Activated naive CD4-positive, alpha-beta T cell treated with anti-CD3 and anti-CD28 coated beads for 36 hours (primary cell): ENCODE measurements at places on chromosomes 7 and 10. TPM values are rescaled to one million over a fixed set of nuclear protein-coding genes. Genes with fewer than 3 reads are reported as not detected.

- DNase-seq, result no peak
Observed at GRCh38 chr7:151566897-151567320, 47.2 kb upstream of the RHEB start.

GRCh38 chr10:121405549-121405948, 192.7 kb downstream of the FGFR2 start:
- DNase-seq, result no peak

DNA sequence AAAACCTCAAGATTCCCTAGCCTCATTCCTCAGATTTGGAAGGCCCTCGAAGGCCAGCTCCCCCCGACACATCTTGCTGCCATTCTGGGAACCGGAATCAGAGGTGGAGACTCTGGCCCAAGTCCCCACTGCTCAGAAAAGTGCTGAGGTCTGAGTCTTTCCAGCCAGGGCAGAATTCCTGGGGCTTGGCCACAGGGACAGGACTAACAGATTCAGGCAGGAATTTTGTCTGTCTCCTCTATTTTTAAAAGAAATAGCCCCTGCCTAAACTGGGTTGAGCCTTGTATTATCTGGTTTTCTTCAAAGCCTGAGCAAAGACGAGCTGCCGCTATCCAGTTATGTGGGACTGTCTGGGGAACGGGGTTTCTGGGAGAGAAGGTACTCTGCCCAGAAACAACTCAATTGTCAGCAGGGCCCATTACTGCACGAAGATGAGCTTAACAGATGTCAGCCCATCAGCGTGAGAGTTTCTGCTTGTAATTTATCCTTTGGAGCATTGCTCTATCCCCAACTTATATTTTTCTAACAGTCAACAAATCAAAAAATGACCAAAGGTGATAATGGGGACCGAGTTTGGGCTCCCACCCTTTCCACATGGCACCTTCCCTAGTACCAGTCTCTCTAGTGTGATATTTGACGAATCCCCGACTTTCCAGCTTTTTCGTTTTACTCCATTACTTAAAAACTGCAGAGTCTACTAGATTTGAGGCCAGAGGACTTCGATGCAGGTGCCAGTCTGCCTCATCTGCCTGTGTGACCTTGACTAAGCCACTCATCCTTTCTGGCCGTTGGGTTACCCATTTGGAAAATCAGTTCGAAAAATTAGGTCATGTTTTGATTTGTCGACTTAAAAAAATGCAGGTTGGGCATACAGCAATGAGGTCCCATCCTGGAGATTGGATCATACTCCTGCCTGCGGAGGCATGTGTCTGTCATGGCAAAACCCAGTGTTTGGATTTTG, 110.9 kb downstream of the WDR11 start:
- DNase-seq, result no peak

GRCh38 chr7:110918949-110919548, 171.9 kb upstream of the LRRN3 start:
- DNase-seq, result no peak

DNA sequence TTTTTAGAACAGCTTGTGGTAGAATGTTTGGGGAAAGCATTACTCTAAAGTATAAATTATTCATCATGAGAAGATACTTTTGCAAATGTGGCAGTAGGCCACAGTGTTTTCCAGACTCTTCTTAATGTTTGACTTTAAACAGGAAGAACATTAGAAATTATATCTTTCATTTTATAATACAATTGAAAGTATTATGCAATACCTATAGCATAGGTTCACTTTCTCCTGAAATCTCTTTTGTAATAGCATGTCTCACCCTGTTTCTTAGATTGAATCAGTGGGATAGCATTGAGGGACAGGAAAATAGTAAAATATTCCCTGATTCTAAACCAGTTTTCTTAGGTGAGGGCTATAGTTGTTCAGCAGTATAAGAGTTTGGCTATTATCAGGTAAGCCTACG, 23.1 kb downstream of the ANKIB1 start:
- DNase-seq, result no peak

The PNLIPRP1 gene
- total RNA-seq, result not detected

The MSS51 gene
- total RNA-seq, result 1.6 TPM

The IGFBP3 gene
- not detected for total RNA-seq

The DNAJC9 gene
- total RNA-seq, result 57.2 TPM

The TASOR2 gene
- total RNA-seq, result 37.7 TPM

The KAZALD1 gene
- 0.62 TPM for total RNA-seq

The ITGA8 gene
- total RNA-seq, result not detected

The SYT15 gene
- total RNA-seq, result 0.30 TPM
